ENCODE measurements at places on chromosomes 3 and 15.
A peak's percentile ranks its signal among the peaks of the same experiment; 100 is the strongest.

DNA sequence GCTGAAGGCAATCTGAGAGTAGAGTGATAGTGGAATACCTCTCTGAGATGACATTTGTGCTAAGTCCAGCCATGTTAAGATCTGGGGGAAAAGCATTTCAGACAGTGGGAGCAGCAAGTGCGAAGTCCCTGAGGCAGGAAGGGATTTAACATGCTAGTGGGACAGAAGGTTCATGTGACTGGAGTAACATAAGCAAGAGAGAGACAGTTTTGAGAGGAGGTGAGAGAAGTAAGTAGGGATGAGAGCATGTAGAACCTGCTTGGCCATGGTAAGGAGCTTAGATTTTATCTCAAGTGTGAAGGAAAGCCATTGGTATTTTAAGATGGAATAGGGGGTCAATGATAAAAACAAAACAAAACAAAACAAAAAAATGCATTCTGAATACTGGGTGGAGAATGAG is 358.6 kb upstream of the KCNH8 start:
- DNase-seq, result no peak

DNA sequence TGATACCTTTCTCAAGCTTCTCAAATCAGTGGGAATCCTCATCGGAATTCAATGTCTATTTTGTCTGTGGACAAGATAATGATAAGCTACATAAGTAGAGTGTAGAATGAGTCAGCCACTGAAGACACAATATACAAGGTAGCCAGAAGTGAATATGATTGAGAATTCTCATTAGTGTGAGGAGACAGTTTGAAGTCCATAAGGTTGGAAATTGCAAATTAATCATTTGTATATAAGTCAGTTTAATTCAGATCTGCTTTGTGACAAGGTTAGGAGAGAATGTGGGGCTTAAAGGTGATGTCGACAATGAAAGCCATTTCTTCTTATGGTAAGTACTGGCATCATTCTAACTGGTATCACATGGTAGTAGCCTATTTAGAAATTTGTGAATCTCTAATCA is 4.2 kb downstream of the ARPP21 start:
- no peak for DNase-seq

DNA sequence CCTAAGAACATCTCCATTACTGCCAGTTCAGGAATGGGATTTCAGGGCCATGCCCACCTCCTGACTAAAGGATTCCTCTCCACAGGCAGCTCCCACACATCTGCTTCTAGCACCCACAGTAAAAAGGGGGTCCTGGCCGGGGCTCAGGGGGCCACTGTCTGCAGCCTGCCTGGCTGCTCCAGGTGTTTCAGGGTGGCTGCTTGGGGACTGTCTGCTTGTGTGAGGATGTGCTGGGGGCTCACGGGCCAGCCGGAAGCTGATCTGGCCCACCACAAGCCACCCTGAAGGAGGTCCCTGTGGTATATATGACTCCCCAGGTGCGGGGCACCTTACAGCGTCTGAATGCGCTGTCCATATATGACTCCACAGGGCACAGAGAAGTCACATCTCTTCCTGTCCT is 135.4 kb downstream of the NSMCE3 start:
- no peak for DNase-seq

- DNase-seq, result peak; percentile 96
Observed at GRCh38 chr15:101675796-101676582, 23.8 kb upstream of the TM2D3 start.

GRCh38 chr15:48371961-48372360 is 40.7 kb downstream of the DUT start:
- DNase-seq, result peak; percentile 42

- no peak for DNase-seq
Observed at GRCh38 chr3:184540777-184541681, 20.6 kb upstream of the EPHB3 start.

DNA sequence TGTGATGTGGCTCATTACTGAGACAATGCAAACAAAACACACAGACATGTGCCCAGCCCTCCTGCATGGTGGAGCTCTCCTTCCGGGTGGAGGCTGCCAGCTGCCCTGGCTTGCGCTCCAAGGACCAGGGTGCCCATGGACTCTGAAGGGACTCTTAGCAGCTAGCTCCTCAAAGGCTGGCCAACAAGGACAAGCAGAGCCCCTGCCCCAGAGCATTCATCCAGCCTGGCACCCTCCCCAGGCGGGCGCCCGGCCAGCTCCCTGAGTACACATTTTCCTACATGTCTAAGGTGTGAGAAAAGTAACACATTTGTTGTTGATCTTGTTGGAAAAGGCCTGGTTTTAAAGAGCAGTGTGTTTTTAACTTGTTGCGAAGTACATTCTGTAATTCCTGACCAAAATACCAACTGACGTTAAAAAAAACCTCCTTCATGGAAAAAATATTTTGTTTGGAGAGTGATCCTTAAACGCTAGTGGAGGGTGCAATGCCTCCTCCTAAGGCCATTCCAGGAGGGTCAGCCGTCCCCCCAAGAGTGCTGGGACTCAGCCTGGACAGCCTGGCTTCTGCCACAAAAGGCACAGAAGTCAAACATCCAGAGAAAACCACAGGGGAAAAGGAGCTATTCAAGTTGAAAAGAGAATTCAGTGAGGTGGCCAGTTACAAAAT is 86.9 kb downstream of the KLF15 start:
- no peak for DNase-seq

GRCh38 chr15:83306561-83306960 is 22.1 kb upstream of the BNC1 start:
- no peak for DNase-seq

DNA sequence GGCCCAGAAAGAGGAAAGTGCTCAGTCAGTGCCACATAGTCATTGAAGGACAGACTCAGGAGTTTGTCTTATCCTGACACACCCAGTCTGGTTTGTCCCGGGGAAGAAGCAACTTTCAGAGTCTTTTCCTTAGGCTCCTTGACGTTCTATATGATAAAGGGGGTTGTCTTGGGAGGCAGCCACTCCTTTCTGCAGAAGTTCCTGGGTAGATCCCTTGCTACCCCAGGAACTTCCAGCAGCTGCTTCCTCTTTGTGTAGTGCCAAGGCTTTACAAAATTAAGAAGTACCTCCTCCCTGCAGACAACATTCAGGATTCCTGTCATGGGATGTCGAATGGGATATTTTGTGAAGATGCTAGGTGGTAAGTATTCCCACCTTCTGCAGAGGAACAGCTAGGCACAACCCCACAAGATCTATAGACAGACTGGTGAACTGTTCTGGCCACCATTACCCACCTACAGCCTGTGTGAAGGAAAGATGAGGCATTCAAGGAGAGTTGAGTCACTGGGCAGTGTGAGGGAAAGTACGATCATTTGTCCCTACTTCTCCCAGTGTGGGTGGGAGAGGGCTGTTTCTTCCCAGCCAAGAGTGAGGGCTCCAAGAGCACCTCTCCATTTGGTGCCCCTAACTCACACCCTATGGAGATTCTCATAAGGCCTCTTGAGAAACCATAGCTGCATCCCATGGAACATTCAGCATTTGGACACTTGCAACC is 11.3 kb downstream of the TMEM266 start:
- DNase-seq, result no peak

DNA sequence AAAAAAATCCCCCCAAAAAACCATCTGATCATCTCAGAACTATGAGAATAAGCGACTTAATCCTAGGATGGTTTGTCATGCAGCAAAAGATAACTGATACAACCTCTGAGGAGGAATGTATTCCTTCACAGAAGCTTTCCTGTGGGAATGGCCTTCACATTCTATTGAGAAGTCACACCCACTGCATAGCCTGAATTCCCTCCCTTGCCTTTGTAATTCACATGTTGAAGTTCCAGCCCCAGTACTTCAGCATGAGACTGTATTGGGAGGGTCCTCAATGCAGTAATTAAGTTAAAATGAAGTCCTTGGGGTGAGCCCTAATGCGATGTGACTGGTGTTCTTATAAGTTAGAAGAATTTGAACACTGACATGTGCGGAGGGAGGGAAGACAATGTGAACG is 395.2 kb downstream of the TUSC7 start:
- DNase-seq, result no peak

GRCh38 chr3:124605781-124606579 is 124.3 kb upstream of the UMPS start:
- no peak for DNase-seq

- peak; percentile 96 for DNase-seq
Observed at GRCh38 chr15:80455668-80456442, 51.7 kb downstream of the ARNT2 start.

GRCh38 chr3:23829242-23829934 is 23.6 kb downstream of the UBE2E1 start:
- no peak for DNase-seq

DNA sequence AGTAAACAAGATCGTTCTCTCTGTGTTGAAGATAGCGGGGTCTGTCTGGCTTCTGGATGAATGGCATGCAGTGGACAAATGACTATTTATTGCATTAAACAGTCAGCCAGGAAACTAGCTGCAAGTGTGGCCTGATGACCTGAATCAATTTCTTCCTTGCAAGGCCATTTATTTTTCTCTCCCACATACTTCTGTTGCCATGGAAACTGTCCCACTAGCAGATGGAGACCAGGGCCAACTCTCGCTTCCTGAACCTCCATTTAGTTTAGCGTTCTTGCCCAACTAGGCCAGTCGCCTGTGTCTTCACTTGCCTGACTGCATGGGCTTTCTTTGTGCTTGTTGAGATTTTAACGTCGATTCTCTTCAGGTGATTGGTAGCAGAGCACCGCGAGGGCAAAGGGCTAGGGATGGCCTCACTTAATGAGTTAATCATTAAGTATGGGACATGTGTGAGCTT is 27.6 kb downstream of the LMCD1 start:
- DNase-seq, result peak; percentile 64

DNA sequence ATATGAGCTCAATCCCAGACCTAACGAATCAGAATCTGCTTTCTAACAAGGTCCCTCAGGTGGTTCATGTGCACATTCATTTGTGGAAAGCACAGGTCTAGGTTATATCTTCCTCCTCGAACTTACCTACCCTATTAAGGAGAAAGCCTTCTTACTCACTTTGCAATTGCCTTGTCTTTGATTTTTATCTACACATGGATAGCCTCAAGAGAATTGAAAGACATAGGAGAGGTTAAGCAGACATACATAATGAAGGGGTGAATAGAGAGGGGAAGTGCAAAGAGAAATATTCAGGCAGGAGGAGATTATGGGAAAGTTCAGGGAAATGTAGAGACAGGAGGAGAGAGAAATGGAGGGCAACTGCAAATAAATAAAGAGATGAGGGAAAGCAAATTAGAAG is 422.9 kb upstream of the ADAMTS9 start:
- DNase-seq, result no peak

- peak; percentile 13 for DNase-seq
Observed at GRCh38 chr3:101888653-101889052, 39.3 kb downstream of the NFKBIZ start.

DNA sequence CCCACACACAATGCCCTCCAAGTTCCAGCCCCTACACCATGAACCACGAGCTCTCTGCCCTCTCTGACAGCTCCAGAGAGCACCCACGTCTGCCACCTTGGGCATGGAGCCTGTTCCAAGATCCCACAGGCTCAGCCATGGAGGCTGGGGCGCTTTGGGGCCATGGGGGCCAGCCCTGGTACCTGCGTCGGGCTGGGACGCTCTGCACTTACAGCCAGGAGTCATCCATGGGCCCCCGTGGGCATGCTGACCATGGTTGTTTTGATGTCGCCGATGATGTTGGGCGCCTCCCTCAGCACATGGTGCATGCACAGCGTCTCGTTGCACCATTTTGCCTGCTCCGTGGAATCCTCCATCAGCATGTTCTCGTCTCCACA is 51.9 kb upstream of the UBE2Q2 start:
- DNase-seq, result no peak

DNA sequence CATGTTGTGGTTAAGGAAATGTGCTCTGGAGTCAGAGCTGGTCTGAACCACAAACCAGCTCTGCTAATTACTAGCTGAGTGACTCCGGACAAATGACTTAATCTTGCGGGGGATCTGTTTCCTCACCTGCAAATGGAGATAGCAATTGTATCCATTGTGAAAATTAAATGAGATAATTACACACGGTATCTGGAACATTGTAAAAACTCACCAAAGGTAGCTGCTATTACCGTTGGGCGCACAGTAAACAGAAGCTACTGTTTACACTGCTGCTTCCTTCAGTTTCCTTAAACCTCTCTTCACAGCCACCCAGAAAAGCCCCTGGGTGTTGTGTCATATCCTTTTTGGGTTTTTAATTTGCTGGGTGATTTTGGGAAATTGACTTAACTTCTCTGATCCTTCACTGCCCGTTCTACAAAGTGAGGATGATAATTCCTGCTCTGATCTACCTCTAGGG is 107.8 kb downstream of the MEGF11 start:
- DNase-seq, result peak; percentile 6

DNA sequence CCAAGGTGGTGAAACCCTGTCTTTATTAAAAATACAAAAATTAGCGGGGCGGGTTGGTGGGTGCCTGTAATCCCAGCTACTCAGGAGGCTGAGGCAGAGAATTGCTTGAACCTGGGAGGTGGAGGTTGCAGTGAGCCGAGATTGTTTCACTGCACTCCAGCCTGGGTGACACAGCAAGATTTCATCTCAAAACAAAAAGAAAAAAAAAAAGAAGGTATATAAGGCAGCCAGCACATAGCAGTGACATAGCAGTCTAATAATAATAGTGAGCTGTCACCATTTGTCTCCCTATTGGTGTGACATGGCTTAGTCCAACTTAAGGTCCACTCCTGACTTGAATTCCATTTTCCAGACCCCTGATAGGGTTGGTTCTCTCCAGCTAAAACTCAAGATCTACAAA is 8.8 kb upstream of the LACTB start:
- DNase-seq, result no peak

GRCh38 chr15:41946970-41947369 is 25.4 kb downstream of the EHD4 start:
- DNase-seq, result no peak

DNA sequence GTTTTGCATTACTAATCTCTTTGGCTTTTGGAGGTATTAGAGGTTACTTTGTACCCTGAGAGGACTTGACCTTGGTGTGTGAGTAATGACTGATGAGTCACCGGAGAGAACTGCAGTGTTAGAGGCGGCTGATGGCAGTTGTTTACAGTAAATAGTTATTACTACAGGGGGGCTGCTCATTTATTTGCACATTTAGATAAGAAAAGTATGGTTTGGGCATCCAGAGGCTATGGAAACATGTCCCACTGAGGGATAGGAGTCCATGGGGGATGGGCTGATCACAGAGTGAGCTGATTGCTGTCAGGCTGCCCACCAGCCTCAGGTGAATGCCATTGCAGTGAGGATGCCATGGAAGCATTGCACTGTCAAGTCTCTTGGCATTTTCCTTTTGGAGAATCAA is 17.3 kb upstream of the STAC start:
- peak; percentile 69 for DNase-seq
